ENCODE measurements at places on chromosomes 11 and 22.

DNA sequence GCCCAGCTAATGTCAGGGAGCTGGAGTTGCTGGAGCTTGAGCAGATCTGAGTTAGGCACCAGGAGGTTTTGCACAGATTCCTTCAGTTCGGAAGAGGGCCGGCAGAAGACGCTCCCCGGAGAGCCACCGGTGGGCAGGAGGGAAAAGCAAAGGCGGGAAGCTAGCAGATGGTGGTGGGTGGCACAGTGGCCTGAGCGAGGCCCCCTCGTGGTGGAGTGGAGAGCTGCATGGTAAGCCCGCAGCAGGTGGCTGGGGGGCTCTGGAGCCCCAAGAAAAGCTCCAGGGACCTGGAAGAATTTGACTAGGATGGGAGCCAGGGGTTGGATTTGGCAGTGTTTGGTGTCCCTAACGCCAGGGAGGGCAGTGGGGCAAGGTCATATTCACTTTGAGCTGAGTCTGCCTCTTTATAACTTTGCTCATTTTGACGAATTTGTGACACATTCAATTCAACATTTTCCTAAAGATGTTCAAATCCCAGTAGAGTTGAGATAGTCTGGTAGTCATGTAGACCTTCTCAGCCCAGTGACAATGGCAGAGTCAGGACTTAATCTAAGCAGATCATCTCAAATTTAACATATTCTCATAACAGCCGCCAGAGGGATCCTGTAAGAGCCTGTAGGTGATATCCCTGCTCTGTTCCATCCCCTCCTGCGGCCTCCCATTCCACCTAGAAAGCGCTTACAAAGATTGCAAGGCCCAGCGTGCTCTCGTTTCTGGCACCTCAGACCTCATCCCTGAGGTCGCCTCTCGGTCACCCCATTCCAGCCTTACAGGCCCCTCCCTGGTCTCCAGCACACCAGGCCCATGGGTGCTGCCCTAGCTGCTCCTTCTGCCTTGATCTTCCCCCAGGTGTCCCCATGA is 57.9 kb downstream of the TRIM29 start:
- no peak overlapping the region for H3K4me3 ChIP-seq
- H3K36me3 ChIP-seq, result peaks cover 32% of the 10 kb centered on the region
- H3K27ac ChIP-seq, result no peak overlapping the region
- peaks cover 39% of the 10 kb centered on the region for H3K27me3 ChIP-seq
- H3K4me1 ChIP-seq, result peaks cover 5% of the 10 kb centered on the region

GRCh38 chr11:47987310-47987709 is 7.0 kb downstream of the PTPRJ start:
- no peaks in the 10 kb centered on the region for H3K36me3 ChIP-seq
- peak overlapping the region; percentile 51 for H3K27ac ChIP-seq
- peaks cover 55% of the 10 kb centered on the region for H3K4me1 ChIP-seq

DNA sequence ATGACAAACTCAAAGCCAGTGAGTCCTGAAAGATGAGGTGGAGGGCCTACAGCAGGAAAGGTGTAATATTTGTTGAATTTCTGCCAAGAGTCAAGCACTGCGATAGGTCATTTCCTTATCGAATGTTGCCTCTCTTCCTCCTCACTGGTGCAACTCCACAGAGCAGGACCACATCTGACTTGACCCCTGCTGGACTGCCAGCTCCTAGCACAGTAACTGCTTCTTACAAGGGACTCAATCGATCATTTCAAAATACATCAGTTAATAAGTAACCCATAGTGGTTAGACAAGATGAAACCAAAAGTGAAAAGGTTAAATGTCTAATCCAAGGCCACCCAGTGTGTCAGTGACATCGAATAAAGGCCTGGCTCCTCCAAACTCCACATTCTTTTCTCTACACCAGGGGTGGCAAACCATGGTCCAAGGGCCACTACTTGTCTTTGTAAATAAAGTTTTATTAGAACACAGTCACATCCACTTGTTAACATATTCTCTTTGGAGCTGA is 98.5 kb upstream of the CSNK2A3 start:
- DNase-seq, result no peak
- H3K4me1 ChIP-seq, result peaks cover under 1% of the 10 kb centered on the region
- H3K27me3 ChIP-seq, result peaks cover 17% of the 10 kb centered on the region
- no peak overlapping the region for H3K4me3 ChIP-seq
- H3K27ac ChIP-seq, result no peak overlapping the region
- H3K36me3 ChIP-seq, result no peaks in the 10 kb centered on the region

DNA sequence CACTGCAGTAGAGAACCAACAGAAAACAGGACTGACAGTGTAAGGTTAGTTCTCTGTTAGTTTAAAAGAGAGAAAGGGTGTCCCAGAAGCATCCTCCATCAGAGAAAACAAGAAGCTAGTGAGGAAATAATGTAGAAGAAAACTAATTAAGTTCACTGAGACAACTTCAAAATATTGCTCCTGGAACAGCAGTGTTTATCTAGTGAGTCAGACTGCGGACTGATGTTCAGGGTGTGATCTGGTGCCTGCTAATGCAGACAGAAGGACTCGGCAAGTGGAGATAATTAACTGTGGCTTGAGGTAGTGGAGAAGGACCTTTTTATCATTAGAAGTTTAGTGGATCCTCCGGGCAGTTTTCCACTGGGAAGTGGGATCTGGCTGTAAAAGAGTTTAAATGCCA is 55.4 kb downstream of the CDON start:
- H3K36me3 ChIP-seq, result peaks cover 64% of the 10 kb centered on the region
- no peak for DNase-seq
- H3K27ac ChIP-seq, result peak overlapping the region; percentile 82
- no peaks in the 10 kb centered on the region for H3K27me3 ChIP-seq

- H3K27me3 ChIP-seq, result peaks cover 49% of the 10 kb centered on the region
- peaks cover 71% of the 10 kb centered on the region for H3K4me1 ChIP-seq
- H3K4me3 ChIP-seq, result no peak overlapping the region
- no peak overlapping the region for H3K27ac ChIP-seq
Measured at GRCh38 chr11:62540804-62541701, 5.6 kb downstream of the AHNAK start.

DNA sequence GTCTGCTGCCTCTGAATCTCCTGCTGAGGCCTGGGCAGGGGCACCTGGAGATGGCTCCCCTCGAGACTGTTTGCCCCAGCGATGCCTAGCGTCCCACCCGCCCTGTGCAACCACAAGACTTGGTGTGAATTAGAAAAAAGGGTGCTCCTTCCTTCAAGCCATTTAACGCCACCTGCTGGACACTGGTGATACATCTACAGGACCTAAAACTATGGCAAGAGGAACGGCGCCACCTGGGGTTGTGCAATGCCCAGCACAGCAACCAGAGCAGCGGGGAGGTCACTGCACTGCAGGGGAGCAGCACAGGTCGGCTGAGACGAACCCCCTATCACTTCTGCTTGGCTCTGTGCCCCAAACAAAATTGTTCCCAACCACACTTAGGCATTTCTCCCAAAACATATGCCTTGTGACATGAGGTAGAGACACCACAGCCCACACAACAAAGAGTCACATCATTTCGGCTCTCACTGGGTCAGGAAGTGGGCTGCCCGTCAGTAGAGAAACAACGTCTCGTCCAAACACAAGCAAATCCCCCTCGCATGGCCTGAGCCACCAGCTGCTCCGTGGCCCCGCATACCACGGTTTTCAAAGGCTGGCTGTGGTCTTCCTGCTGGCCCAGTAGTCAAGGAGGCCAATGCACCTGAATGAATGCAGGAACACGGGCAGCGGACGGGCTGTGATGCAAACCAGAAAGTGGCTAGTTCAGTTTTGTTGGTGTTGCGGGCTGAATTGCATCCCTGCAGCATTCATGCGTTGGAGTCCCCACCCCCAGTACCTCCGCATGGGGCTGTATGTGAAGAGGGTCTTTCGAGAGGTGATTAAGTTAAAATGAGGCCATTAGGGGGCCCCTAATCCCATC is 171.9 kb downstream of the SHANK2 start:
- H3K36me3 ChIP-seq, result no peaks in the 10 kb centered on the region
- no peak overlapping the region for H3K27ac ChIP-seq
- no peaks in the 10 kb centered on the region for H3K4me1 ChIP-seq
- H3K27me3 ChIP-seq, result peaks cover 21% of the 10 kb centered on the region
- DNase-seq, result peak; percentile 81

DNA sequence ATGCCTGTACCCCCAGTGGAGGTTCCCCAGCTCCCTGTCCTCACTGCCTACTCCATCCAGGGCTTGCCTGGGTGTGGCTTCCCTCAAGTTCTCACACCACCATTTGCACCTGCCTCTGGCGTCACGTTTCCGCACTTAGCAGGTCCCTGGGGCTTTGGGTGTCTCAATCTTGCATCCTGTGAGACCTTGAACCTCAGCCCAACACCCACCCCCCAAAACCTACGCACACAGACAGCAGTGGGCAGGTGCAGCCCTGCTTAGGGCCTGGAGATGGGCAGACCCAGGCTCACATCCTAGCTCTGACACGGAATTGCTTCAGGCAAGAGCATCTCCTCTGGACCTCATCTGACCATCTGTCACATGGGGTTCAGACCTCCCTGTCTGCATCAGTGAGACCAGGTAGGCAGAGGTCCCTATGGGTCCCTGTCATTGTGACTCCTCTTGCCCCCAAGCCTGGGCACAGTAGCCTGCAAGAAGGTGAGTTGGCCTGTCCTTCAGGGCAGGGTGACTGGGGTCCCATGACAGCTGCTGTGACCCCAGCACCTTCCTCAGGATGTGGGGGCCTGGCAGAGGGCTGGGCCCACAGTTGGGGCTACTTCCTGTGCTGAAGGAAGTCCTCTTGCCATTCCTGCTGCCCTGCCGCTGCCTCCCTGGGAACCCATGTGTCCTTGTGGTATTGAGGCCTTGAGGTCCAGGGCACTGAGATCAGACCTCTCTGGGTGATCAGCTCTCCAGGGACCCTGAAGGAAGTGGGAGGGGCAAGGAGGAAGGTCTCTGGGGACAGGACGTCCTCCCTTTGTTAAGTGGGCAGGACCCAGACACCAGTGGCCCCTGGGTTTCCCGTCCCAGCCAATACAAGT is 2.0 kb downstream of the SIPA1 start:
- peak overlapping the region; percentile 11 for H3K4me3 ChIP-seq
- DNase-seq, result no peak
- H3K27me3 ChIP-seq, result peaks cover 6% of the 10 kb centered on the region
- peaks cover 3% of the 10 kb centered on the region for H3K36me3 ChIP-seq

DNA sequence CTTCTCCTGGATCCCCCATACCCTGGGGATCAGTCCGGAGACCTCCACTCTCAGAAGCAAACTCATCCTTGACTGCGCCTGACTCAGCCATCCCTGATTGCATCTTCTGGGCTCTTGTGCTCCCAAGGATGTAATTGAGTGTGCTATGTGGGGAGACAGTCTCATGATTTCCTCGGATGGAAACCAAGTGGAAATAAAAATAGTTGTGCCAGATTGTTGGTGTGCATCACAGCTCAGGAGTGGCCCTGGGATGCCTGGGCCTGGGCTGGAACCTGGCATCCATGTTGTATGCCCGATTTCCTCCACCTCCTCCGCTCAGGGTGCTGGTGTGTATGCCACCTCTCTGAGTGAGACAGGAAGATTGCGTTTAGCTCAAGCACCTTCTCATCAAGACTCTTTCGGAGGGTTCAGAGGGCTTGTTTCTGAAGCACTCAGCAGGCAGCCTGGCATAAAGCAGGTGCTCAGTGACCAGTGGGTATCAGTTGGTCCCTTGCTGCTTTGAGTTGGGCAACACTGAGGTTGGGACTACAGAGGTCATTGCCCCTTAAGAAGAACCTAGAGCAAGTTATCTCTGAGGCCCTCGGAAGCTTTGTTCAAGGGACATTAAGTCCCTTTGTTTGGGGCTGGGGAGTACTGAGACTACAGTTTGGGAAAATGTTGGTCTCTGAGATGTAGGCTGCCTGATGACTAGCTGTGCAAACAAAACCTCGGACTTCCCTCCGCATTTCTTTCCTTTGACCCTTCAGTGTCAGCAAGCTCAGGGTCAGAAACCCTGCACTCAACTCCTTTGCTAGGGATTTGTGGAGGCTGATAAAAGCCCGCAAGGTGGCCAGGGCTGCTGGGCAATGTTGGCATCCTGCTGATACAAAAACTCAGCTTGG is 24.8 kb upstream of the MICAL2 start:
- H3K4me1 ChIP-seq, result peaks cover 13% of the 10 kb centered on the region
- peaks cover 5% of the 10 kb centered on the region for H3K27me3 ChIP-seq
- no peaks in the 10 kb centered on the region for H3K36me3 ChIP-seq
- H3K4me3 ChIP-seq, result no peak overlapping the region

DNA sequence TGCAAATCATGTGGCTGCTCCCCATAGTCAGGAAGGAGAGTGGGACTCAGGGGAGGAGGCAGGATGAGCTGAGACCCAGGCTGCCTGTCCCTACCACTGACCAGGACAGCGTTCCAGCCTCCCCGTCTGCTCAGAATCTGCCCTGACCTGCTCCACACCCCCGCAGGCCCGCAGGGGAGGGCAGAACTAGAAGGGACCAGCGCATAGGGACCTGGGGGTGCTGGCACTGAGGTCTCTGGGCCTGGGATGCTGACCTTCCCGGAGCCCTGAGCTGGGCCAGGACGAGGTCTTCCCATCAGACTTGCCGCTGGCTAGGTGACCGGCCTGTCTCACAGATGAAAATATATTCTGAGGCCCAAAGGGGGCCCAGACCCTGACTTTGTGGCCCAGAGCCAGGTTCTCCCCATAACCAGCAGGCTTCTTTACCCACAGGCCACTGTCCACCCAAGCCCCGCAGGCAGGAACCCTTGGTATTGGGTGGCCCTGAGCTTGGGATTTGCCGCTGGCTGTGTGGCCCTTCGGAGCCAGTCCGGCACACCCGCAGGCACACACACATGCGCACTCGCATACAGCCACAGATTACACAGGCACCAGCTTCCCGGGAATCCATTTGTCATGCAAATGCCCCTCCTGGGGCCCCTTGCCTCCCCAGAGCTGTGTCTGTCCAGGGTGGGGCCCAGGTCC is 13.8 kb upstream of the PIM3 start:
- no peak overlapping the region for H3K27ac ChIP-seq
- DNase-seq, result no peak
- H3K36me3 ChIP-seq, result no peaks in the 10 kb centered on the region
- no peak overlapping the region for H3K4me3 ChIP-seq

DNA sequence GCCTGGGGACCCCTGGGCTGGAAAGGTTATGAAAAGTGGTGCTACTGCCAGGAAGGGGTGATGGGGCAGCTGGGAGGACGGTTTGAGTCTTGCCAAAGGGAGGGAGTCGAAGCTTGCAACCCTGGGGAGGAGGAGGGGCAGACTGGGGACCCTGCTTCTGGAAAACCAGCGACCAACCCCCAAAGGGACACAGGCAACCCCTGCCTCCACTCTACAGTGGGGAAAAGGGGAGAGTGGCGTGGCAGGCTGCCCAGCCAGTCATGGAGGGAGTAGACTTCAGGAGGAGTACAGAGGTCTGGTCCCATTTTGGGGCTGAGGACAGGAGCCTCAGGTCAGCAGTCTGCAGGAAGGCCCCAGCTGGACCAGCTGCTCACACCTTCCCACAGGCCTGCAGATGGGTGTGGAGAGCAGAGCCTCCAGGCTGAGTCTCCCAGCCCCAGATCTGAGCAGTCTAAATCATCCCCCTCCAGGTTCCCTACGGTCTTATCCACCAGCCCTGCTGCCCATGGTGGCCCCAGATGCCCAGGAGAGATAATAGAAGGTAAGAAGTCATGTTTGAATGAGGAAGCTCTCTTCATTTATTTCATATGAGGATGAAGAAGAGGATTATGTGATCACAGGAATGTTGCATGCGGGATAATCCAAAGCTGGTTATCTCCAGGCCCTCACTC is 3.3 kb downstream of the DDT start:
- H3K36me3 ChIP-seq, result peaks cover 31% of the 10 kb centered on the region
- no peak for DNase-seq
- H3K4me3 ChIP-seq, result no peak overlapping the region
- no peaks in the 10 kb centered on the region for H3K4me1 ChIP-seq
